Activated CD8-positive, alpha-beta T cell treated with anti-CD3 and anti-CD28 coated beads for 36 hours (primary cell): ENCODE measurements at places on chromosomes 1 and 21. TPM values are rescaled to one million over a fixed set of nuclear protein-coding genes. Genes with fewer than 3 reads are reported as not detected.

The EPHA2 gene
- total RNA-seq: not detected

The RIPPLY3 gene
- not detected for total RNA-seq

The PTPN14 gene
- 0.34 TPM for total RNA-seq

The HPDL gene
- total RNA-seq: 37.5 TPM
